ENCODE measurements at places on chromosomes 5 and 9. TPM values are rescaled to one million over a fixed set of nuclear protein-coding genes. Genes with fewer than 3 reads are reported as not detected.

CDH12 gene
- not detected for total RNA-seq

GFPT2 gene
- 5.4 TPM for total RNA-seq

DNA sequence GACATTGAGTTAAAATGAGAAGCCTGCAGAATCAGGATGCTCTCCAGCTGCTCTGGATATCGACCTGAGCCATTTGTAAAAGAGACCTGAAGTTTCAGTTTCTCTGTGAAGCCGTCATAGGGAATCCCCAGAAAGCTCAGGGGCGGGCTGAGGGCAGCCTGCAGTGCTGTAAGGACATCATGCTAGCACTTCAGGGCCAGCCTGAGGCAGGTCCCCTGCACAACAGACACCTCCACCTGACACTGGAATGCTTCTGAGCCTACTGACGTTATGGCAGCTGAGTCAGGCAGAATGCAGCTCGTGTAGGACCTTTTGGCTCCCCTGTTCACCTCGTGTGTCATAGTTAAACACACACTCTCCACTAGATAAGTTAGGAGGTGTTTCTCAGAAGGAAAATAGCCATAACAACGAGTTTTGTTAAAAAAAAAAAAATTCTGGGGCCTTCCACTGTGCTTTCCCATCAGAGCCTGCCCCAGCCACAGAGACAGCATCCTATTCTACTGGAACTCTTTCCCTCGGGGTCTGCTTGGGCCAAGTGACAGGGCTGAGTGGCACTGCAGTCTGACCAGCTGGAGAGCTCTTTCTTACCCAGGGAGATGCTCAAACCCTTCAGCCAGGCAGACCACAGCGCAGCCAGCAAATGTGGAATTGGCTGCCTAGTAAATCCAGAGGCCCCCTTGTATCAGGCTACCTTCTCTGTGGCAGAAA, 354.9 kb downstream of the DIRAS2 start:
- no peaks in the 10 kb centered on the region for H3K4me1 ChIP-seq
- H3K27ac ChIP-seq: no peak overlapping the region
- H3K27me3 ChIP-seq: no peaks in the 10 kb centered on the region
- DNase-seq: no peak
- no peaks in the 10 kb centered on the region for H3K36me3 ChIP-seq

GRCh38 chr9:18585996-18586395, 112.0 kb downstream of the ADAMTSL1 start:
- H3K27ac ChIP-seq: no peak overlapping the region
- DNase-seq: no peak
- H3K4me3 ChIP-seq: no peak overlapping the region
- no peaks in the 10 kb centered on the region for H3K36me3 ChIP-seq
- no peaks in the 10 kb centered on the region for H3K27me3 ChIP-seq
- H3K4me1 ChIP-seq: no peaks in the 10 kb centered on the region

- no peak overlapping the region for H3K27ac ChIP-seq
- H3K4me1 ChIP-seq: no peaks in the 10 kb centered on the region
- H3K4me3 ChIP-seq: no peak overlapping the region
- no peak for DNase-seq
These were observed 65.5 kb downstream of the NACC2 start for GRCh38 chr9:136029556-136029955.

GRCh38 chr9:115296831-115297565, 179.0 kb upstream of the TNC start:
- peaks cover 15% of the 10 kb centered on the region for H3K4me1 ChIP-seq
- H3K27ac ChIP-seq: no peak overlapping the region
- DNase-seq: no peak
- H3K4me3 ChIP-seq: no peak overlapping the region

DNA sequence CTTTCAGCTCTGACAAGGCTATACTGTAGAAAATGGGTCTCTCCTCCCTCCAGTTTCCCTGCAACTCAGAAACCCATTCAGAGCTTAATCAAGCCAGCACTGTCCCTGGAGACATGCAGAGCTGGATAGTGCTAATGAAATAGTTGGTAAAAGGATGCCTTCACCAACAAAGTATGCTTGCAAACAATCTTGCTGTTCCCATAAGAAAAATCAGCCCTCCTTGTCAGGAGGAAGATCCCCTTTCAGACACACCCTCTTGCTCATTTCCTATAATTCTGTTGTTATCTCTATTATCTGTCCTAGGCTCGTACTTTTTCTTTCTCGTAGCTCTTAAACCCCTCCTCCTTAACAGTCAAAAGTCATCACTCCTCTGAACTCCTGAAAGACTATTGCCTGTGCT, 9.9 kb upstream of the OSMR start:
- H3K36me3 ChIP-seq: no peaks in the 10 kb centered on the region
- no peaks in the 10 kb centered on the region for H3K4me1 ChIP-seq
- no peak overlapping the region for H3K4me3 ChIP-seq
- no peaks in the 10 kb centered on the region for H3K27me3 ChIP-seq

GRCh38 chr9:5441043-5441442, 3.3 kb upstream of the PLGRKT start:
- no peaks in the 10 kb centered on the region for H3K36me3 ChIP-seq
- no peak overlapping the region for H3K4me3 ChIP-seq
- no peak for DNase-seq
- H3K27me3 ChIP-seq: no peaks in the 10 kb centered on the region

All from Peyer's patch (tissue), 4 donors.